H1 (cell line): ENCODE measurements at places on chromosomes 2 and 18. TPM values are rescaled to one million over a fixed set of nuclear protein-coding genes. Genes with fewer than 3 reads are reported as not detected.

GRCh38 chr18:21056545-21056944, 55.1 kb downstream of the ROCK1 start:
- H3K4me1 ChIP-seq = no peaks in the 10 kb centered on the region
- H3K4me3 ChIP-seq = no peak overlapping the region
- DNase-seq = no peak
- no peak overlapping the region for H3K27ac ChIP-seq
- H3K36me3 ChIP-seq = no peaks in the 10 kb centered on the region
- no peaks in the 10 kb centered on the region for H3K27me3 ChIP-seq

DNA sequence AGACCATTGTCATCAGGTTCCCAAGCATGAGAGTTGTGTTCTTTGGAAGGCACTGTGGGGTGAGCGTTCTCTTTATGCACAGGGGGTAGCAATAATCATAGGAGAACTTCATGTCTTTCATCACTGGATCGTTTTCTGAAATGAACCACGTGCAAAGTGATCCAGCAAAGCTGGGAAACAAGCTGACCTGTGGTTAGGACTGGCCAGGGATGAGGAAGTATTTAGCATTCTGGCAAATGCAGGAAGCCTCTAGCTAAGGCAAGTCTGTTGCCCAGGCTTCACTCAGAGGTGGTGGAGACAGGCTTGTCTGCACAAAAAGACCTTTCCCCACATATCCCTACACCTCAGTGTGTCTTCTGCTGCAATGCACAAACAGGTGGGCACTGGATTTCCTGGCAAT, 58.6 kb downstream of the MMADHC start:
- no peaks in the 10 kb centered on the region for H3K36me3 ChIP-seq
- no peaks in the 10 kb centered on the region for H3K4me1 ChIP-seq
- no peak overlapping the region for H3K4me3 ChIP-seq
- no peak overlapping the region for H3K27ac ChIP-seq
- DNase-seq = no peak

- H3K4me3 ChIP-seq = no peak overlapping the region
- peaks cover 3% of the 10 kb centered on the region for H3K4me1 ChIP-seq
- no peaks in the 10 kb centered on the region for H3K36me3 ChIP-seq
- no peak for DNase-seq
- no peak overlapping the region for H3K27ac ChIP-seq
- H3K27me3 ChIP-seq = peaks cover 9% of the 10 kb centered on the region
These were observed 3.2 kb downstream of the ANKRD44 start for GRCh38 chr2:197307236-197307932.

GRCh38 chr2:234821946-234822475, 129.8 kb upstream of the SH3BP4 start:
- H3K27me3 ChIP-seq = no peaks in the 10 kb centered on the region
- no peaks in the 10 kb centered on the region for H3K36me3 ChIP-seq
- H3K4me3 ChIP-seq = no peak overlapping the region
- no peak overlapping the region for H3K27ac ChIP-seq
- H3K4me1 ChIP-seq = no peaks in the 10 kb centered on the region

Gene MGAT4A
- total RNA-seq = 7.3 and 7.7 TPM in 2 replicates
